Hypothalamus (tissue), 51 donors: ENCODE measurements at places on chromosomes 12 and 14.
A peak's percentile ranks its signal among the peaks of the same experiment; 100 is the strongest.

DNA sequence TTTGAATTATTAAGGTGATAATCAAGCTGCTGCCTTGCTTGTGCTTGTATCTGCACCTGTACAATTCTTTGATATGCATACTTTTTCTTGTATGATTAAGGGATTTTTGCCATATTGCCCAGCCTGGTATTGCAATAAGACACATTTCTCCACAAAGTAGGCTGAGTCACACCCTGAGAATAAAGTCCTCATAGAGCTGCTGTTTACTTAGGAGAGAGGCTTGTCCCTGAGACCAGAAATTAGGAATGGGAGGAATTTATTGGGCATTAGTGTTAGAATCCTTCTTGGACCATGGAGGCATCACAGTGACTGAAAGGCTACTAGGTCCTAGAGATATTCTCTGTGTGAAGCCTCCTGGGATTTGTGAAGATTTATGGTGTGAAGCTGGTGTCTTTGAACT is 506.8 kb upstream of the FBXO33 start:
- DNase-seq, result no peak

GRCh38 chr12:15855646-15856045 is 26.5 kb upstream of the STRAP start:
- no peak for DNase-seq

DNA sequence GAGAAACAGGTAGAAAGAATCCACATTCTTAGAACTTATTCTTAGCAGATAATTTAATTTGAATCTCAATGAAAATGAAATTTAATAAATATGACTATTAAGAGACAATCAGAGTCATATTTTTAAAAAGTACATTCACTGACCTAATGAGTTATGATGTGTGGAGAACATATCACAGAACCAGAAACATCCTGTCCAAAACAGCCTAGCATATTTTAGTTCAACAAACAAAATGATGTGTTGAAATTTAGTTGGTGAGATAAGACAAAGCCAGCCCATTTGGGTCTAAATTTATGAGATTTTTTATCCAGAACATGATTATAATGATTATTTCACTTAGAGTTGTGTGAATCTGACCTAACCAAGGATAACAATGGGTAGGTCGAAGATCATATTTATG is 25.8 kb downstream of the GABARAPL1 start:
- DNase-seq, result no peak

DNA sequence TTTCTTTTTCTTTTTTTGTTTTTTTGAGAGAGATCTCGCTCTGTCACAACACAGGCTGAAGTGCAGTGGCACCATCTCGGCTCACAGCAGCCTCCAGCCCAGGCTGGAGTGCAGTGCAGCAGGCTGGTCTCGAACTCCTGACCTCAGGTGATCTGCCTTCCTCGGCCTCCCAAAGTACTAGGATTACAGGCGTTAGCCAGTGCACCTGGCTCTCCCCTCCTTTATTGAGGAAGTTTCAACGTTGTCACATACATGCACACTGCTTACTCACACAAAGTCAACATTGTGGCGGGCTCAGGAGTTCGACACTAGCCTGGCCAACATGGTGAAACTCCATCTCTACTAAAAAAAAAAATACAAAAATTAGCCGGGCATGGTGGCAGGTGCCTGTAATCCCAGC is 32.0 kb downstream of the EAPP start:
- no peak for DNase-seq

GRCh38 chr14:77141214-77142004 is at the start of gene ZDHHC22:
Gene ZDHHC22 (minus strand): TSS chr14:77141791. CDS start chr14:77139738, 2,053 bp downstream.
- peak; percentile 78 for DNase-seq

DNA sequence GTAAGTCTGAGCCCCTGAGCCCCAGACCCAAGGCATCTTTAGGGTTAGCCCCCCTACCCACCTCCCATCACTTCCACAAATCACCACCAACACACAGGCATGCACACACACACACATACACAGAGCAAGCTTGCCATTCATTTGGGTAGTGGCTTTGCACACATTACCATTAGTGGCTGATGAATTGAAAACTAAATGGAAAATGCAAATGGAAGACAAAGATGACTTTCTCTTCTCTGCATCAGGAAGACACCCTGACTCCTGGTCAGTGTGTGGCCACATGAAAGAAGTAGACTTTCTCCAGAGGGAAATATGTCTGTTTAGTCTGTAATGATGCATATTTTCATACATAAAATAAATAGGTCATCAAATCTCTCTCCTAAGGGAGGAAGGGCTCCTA is 55.2 kb downstream of the CCDC60 start:
- no peak for DNase-seq

- no peak for DNase-seq
Measured at GRCh38 chr14:64760916-64761315, 56.7 kb downstream of the PLEKHG3 start.

GRCh38 chr12:109544955-109545531 is 28.3 kb downstream of the MMAB start:
- DNase-seq, result no peak

DNA sequence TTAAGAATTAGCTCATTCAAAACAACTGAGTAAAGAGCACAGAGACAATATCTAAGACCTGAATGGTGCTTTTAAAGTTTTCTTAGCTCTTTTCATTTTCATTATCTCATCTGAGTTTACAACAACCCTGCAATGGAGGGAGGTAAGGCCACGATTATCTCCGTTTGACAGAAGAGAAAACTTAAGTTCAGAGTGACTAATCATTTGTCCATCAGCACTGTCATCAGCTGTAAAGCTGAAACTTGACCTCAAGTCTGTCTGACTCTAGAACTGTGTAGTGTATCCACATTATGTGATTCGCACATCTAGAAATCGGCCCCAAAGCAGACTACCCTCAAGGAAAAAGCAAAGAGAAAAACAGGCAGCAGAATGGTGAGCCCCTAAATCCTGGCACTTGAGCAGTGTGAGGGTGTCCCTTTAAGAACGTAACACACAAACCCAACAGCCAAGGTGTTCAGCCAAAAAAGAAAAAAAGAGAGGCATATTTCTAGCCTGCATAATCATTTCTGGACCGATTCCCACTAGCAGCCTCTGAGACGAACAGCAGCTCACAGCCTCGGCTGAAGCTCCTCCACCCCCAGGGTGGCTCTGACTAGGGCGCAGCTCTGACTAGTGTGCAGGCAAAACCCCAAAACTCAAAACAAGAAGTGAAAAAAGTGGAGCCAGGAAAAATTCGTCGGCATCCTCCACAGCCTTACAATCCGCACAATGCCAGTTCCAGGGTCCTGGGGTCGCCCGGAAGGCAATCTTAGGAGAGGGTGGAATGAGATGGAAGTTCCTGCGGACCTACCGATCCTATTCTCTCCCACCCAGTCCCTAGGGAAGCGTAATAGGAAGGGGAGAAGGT is 1.6 kb downstream of the STXBP6 start:
- DNase-seq, result no peak

- DNase-seq, result no peak
Measured at GRCh38 chr14:101736585-101736984, 24.9 kb upstream of the PPP2R5C start.

DNA sequence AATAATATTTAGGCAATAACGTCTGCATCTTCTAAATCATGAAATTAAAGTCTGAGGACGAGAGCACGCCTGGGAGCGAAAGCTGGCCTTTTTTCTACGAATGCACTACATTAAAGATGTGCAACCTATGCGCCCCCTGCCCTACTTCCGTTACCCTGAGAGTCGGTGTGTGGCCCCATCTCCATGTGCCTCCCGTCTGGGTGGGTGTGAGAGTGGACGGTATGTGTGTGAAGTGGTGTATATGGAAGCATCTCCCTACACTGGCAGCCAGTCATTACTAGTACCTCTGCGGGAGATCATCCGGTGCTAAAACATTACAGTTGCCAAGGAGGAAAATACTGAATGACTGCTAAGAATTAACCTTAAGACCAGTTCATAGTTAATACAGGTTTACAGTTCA is 19.3 kb downstream of the CKB start:
- no peak for DNase-seq

DNA sequence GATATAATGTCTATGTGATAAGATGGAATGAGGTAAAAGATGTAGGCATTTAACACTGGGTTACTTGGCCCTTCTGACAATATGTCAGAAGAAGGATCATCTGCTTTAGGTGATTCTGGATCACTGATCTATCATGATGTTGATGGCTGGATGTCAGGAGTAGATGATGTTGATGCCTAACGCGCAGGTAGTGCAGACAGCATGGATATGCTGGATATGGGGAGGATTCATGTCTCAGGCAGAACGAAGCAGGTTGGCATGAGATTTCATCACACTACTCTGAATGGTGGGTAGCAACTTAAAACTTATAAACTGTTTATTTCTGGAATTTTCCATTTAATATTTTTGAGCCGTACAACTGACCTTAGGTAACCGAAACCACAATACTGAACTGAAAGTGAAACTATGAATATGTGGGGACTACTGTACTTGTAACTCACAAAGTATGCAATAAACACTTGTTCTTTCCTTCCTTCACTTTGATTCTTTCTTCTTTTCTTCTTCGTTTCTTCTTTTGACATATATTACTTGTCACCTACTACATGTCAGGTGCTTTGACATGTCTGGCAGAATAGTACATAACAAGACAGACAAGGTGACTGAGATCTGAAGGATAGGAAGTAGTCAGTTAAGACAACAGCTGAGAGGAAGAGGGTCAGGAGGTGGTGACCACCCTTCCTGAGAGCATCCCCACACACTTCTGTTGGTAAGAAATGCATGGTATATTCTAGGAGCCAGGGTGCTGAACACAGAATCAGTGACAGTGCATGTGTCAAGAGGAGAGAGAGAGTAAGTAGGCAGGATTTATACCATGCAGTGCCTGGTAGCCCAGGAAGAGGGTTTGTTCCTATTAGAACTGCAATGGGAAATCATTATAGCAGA is 238.8 kb downstream of the PPFIA2 start:
- DNase-seq, result no peak

- no peak for DNase-seq
Measured at GRCh38 chr12:78330131-78330530, 499.4 kb downstream of the NAV3 start.

GRCh38 chr12:118749646-118750045 is 231.7 kb upstream of the SRRM4 start:
- DNase-seq, result no peak

GRCh38 chr12:111353603-111354295 is 15.1 kb downstream of the PHETA1 start:
- no peak for DNase-seq

DNA sequence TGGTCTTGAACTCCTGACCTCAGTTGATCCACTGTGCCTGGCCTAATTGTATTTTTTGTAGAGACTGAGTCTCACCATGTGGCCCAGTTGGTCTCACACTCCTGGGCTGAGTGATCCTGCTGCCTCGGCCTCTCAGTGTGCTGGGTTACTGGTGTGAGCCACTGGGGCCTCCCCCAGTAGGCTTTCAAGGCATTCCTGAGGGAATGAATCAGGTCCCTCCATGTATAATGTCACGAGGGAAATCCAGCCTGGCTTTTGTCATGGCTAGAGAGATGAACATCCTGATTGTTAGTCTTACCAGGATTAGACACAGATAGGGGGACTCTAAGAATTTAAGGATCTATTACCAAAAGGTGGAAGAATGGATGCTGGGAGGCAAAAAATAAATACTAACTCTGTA is 51.9 kb downstream of the CPSF2 start:
- DNase-seq, result no peak

DNA sequence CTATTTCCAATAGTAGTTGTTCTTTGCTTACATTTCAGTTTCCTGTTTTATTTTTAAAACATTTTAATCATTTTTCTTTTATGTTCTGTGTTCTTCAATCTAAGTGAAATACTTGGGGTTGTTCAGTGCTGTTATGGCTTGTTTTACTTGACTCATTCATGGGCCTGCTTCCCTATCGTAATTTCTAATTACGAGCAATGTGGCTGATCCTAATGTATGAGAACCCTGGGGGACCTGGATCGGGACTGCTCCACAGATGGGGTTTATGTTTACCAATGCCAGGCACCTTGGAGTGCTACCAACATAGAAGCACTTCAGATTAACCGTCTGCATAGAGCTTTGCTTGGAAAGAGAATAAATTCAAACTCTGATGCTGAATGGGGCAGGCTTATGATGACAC is 29.8 kb downstream of the TECPR2 start:
- no peak for DNase-seq

GRCh38 chr12:95547522-95548055 is 3.7 kb downstream of the USP44 start:
- no peak for DNase-seq

DNA sequence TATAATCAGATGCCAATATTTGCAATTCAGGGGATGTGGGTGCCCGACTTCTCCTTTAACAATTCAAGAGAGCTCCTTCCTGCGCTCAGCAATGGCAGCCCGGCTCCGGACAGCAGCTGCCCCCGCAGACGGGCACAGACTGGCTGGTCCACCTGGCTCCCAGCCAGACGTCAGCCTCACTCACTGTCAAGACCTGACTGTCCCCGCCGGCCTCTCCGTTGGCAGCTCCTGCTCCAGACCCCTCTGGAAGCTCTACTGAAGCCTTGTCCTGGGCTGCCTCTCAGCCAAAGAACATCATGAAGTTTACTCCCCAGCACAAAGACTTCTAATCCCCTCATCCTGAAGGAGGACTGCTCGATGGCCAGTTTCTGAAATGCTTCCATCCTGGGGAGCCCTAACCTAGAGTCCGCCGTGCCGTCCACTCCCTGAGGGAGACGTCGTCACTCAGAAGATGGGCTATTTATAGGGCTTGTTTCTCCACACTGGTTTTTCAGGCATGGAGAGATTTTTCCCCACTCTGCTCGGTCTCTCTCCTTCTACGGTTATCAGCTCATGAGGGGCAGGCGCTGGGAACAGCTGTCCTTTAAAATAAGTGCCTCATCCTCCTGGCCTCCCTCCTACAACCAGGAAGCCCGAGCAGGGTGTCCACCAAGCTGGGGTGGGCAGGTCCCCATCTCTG is 126.2 kb downstream of the RFLNA start:
- peak; percentile 26 for DNase-seq

GRCh38 chr12:639566-639965 is 23.7 kb downstream of the NINJ2 start:
- no peak for DNase-seq

- no peak for DNase-seq
Measured at GRCh38 chr12:58809064-58809607, 111.2 kb downstream of the LRIG3 start.

GRCh38 chr14:24858052-24858451 is 191.9 kb downstream of the STXBP6 start:
- DNase-seq, result no peak

DNA sequence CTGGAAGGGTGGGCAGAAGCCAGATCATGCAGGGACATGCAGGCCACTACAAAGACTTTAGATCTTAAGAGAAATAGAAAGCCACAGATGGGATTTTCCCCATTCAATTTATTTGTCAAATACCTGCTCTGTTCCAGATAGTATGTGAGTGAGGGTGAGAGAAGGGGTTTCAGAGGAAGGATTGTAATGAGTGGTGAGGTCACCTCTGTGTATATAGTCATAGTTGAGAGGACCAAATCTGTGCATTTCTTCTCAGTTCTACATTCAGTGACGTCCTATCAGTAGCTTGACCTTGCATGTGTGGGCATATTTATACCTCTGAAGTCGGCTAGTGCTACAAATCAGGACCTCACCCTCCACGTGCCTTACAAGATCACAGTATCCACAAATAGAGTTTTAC is 31.2 kb upstream of the RBM19 start:
- no peak for DNase-seq

GRCh38 chr12:65903691-65904383 is 79.6 kb downstream of the HMGA2 start:
- DNase-seq, result no peak

GRCh38 chr14:65225299-65226159 is 123.2 kb upstream of the MAX start:
- no peak for DNase-seq
